ENCODE measurements at places on chromosomes 11 and 22.

- no peak for DNase-seq
Observed at GRCh38 chr11:35623621-35624168, 5.4 kb downstream of the FJX1 start.

GRCh38 chr11:94882931-94883330, 90.4 kb downstream of the CWC15 start:
- DNase-seq = no peak

GRCh38 chr22:32985899-32986765, 72.0 kb downstream of the SYN3 start:
- DNase-seq = no peak

DNA sequence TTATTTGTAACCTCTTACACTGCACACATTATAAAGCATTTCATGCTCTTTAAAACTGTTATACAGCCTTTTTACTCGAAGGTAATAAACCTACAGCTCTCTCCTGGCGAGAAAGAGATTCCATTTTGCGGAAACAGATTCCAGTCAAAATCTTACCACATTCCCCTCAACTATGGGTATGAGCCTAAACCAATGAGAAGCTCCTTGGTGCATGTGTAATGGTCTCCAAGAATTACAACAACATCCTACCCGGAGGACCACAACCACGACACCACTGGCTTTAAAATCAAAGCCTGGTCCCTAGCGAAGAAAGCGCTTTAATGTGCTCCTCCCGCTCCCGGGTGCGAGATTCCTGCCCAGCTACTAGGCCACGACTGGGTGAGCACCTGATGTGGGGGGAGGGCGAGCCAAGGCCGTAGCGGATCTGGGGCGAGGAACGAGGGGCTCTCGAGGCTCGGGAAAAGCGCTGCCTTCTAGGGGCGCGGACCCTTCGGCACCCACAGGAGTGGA, 821 bp downstream of the CELF1 start:
- no peak for DNase-seq

- no peak for DNase-seq
Observed at GRCh38 chr11:1828542-1828941, 6.2 kb upstream of the SYT8 start.

All from NCI-H2081 (cell line).